ENCODE measurements at places on chromosomes 12 and 14.
A peak's percentile ranks its signal among the peaks of the same experiment; 100 is the strongest.

DNA sequence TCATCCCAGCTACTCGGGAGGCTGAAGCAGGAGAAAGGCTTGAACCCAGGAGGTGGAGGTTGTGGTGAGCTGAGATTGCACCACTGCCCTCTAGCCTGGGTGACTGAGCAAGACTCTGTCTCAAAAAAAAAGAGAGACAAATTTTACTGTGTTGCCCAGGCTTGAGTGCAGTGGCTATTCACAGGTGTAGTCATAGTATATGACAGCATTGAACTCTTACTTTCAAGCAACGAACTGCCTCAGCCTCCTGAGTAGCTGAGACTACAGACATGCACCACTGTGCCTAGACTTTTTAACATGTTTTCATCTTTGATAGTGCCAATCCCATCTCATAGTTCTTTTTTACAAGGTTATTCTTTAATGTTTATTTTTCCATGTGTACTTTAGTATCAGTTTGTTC, 13.7 kb downstream of the ARID2 start:
- DNase-seq: no peak

DNA sequence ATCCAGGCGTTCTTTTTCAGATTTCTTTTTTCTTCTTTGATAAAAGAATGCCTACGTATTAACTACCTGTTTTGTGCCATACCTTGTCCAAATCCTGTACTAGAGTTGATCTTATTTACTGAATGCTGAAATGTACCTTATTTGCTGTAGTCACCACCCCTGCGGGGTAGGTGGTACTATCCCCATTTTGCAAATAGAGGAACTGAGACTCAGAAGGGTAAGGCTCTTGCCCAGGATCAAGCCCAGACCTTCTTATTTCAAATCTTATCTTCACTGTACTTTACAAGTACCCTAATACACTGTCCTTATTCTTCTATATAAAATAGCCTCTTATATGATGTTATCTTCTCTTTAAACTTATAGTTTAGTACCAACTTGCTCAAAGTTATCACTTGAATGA, 206.5 kb downstream of the SLC41A2 start:
- DNase-seq: no peak

DNA sequence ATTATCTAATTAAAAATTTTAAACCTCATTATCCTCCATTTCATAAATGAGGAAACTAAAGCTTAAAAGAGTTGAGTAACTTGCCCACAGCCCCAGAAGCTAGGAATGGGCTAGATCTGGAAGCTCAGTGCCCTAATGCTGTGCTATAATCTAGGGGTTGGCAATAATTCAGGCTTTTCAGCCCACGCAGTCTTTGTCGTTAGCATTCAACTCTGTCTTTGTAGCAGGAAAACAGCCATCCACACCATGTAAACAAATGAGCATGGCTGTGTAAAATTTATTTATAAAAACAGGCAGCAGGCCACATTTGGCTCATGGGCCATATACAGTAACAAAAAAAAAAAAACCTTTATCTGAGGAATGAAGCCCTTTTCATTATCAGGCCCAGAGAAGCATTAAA, 92.4 kb upstream of the OVCH1 start:
- DNase-seq: no peak

DNA sequence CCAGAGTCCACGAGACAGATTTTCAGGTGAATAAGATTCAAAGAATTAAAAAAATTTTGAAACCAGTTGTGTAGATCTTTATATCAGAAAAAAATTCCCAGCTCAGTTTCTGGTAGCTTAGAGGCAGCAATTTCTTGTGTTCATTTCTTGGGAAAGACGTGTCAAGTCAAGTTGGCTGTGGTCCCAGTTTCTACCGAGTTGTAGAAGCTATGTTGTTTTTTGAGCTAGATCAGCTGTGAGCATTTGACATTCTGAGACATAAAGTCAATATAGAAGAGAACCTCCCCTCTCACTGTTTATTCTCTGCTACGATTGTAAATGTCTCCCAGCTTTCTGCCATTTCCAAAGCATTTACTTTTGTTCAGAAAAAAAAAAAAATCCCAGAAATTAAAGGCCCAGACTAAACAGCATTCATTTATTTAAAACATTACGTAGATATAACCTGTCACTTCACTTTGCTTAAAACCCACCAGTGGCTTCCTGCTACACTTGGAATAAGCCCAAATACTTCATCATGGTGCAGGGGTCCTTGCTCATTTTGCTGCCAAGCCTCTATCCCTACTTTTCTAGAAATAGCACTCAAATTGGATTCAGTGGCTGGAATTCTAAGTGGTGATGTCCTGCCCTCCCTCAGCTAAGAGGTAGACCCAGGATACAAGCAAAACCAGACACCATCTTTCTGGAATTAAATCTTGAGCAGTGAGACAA, 20.6 kb upstream of the PYGL start:
- peak; percentile 67 for DNase-seq

- no peak for DNase-seq
Measured at GRCh38 chr12:79326222-79326621, 364.5 kb downstream of the PAWR start.

GRCh38 chr12:1796515-1797010, 23.8 kb upstream of the LRTM2 start:
- no peak for DNase-seq

DNA sequence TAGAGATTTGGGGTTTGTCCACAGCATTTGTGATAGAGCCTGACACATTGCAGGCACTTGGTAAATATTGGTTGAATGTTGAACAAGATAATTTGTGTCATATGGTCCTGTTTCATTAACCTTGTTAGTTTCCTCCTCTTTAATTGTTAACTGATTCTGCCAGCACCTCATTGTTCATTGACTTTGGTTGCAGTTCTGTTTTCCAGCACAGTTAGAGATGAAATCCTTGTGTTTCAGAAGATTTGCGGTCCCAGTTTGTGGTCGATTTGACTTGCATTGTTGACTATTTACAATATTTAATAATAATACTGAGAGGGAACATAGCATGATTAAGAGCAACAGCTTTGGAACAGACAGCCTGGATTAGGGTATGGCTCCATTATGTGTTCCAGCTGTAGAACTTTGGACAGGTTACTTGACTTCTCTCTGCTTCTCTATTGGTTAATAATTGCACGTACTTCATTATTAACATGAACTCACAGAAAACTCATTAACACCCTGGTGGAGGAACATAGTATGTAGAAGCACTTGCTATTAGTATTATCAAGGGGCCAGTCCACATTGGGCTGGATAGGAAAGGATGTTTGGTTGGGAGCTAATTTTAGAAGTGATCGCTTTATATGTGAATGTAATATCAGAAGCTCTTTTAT, 8.7 kb downstream of the DRAM1 start:
- DNase-seq: no peak

GRCh38 chr14:52040598-52040997, 28.3 kb downstream of the NID2 start:
- no peak for DNase-seq

- DNase-seq: no peak
Measured at GRCh38 chr14:42862114-42862513, 1255.4 kb downstream of the LRFN5 start.
